ENCODE measurements at places on chromosomes 16 and 17. TPM values are rescaled to one million over a fixed set of nuclear protein-coding genes. Genes with fewer than 3 reads are reported as not detected.

DNA sequence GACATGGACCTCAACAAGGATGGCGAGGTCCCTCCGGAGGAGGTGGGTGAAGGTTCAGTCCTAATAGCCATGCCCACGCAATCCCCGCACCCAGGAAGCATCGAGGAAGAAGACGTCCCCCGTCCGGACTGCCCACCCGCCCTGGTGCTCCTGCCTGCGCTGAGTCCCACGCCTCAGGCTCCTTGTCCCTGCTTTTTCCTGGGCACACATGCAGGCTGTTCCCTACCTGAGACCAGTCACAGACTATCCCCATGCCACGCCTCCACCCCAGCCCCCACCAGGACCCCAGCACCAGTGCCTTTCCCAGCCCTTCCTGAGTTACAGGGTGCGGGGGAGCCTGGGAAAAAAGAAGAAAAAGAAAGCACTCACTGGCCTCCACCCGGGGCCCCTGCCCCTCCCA is 9.0 kb downstream of the FKBP10 start:
- peaks cover 9% of the 10 kb centered on the region for H3K36me3 ChIP-seq
- H3K27ac ChIP-seq, result no peak overlapping the region
- no peaks in the 10 kb centered on the region for H3K27me3 ChIP-seq
- no peaks in the 10 kb centered on the region for H3K4me1 ChIP-seq
- DNase-seq, result no peak

DNA sequence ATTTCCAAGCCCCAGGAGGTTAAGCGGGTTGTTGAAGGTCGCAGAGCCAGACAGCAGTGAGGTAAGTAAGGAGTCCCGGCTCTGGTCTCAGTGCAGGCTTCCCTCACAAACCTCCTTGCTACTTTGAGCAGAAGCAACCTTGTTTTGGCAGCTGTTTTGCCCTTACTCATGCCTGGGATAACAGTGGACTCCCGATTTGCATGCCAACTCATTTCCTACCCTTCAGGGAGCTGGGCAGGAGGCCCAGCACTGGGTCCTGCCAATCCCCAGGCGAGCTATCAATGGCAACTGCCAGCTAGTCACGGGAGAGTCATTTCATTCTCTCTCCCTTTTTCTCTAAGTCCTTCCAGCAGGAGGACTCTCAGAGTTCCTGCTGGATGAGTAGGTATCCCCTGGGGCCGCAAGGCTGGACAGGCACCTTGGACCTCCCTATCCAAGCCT is 72.0 kb upstream of the KSR1 start:
- H3K27me3 ChIP-seq, result no peaks in the 10 kb centered on the region
- H3K4me1 ChIP-seq, result no peaks in the 10 kb centered on the region
- DNase-seq, result no peak
- no peak overlapping the region for H3K27ac ChIP-seq

SMIM5 gene
- total RNA-seq, result 0.25 TPM

TERB1 gene
- not detected for total RNA-seq

- no peak for DNase-seq
- no peak overlapping the region for H3K4me3 ChIP-seq
- H3K36me3 ChIP-seq, result no peaks in the 10 kb centered on the region
- no peaks in the 10 kb centered on the region for H3K27me3 ChIP-seq
Observed at GRCh38 chr17:27105636-27106035, 188.3 kb upstream of the WSB1 start.

GRCh38 chr16:57127836-57128235 is 35.5 kb downstream of the CPNE2 start:
- no peak overlapping the region for H3K4me3 ChIP-seq
- H3K4me1 ChIP-seq, result no peaks in the 10 kb centered on the region
- H3K27me3 ChIP-seq, result no peaks in the 10 kb centered on the region
- H3K27ac ChIP-seq, result no peak overlapping the region

FOXC2 gene
- total RNA-seq, result 0.09 TPM

DNA sequence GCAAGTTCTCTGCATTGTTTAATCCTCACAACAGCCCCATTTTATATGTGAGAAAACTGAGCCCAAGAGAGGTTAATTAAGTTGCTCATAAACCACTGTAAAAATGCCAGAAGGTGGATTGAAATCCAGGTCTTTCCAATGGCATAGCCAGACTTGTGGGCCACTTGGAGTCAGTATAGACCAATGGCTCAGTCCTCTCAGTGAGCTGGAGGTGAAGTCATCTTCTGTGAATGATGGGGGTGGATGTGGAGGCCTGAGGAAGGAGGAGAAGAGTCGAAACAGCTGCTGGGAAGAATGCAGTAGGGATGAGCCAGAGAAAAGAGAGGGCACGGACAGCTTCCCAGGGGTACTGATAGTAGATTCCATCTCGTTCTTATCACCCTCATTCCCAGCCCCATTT is 213.4 kb downstream of the SOX9 start:
- H3K4me3 ChIP-seq, result no peak overlapping the region
- H3K27me3 ChIP-seq, result no peaks in the 10 kb centered on the region
- no peaks in the 10 kb centered on the region for H3K36me3 ChIP-seq
- no peak for DNase-seq
- H3K27ac ChIP-seq, result no peak overlapping the region

SECTM1 gene
- 3.6 TPM for total RNA-seq

DNA sequence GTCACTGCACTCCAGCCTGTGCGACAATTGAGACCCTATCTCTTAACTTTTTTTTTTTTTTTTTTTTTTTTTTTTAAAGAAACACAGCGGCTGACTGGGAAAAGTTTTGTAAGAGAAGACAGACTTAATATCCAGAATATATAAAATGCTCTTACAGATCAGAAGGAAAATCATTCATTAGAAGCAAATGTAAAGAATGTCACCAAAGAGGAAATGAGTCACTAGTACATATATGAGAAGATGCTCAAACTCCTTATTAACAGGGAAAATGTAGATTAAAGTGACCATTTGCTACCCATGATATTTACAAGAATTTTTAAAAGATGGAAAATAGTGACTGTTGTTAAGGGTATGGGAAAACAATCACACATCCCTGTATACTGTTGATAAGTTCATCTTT is 48.9 kb downstream of the RABEP1 start:
- peaks cover 12% of the 10 kb centered on the region for H3K36me3 ChIP-seq
- no peaks in the 10 kb centered on the region for H3K27me3 ChIP-seq
- H3K4me3 ChIP-seq, result no peak overlapping the region

- H3K27ac ChIP-seq, result no peak overlapping the region
- H3K36me3 ChIP-seq, result no peaks in the 10 kb centered on the region
- H3K4me1 ChIP-seq, result no peaks in the 10 kb centered on the region
- H3K4me3 ChIP-seq, result no peak overlapping the region
- no peaks in the 10 kb centered on the region for H3K27me3 ChIP-seq
Observed at GRCh38 chr16:57743458-57743857, 7.9 kb downstream of the KATNB1 start.

- H3K4me3 ChIP-seq, result no peak overlapping the region
- no peaks in the 10 kb centered on the region for H3K36me3 ChIP-seq
- no peak for DNase-seq
- no peaks in the 10 kb centered on the region for H3K4me1 ChIP-seq
- H3K27me3 ChIP-seq, result no peaks in the 10 kb centered on the region
- H3K27ac ChIP-seq, result no peak overlapping the region
Observed at GRCh38 chr16:7550096-7550495, 217.5 kb downstream of the RBFOX1 start.

GRCh38 chr17:40532520-40533253 is 31.3 kb upstream of the TNS4 start:
- H3K27ac ChIP-seq, result no peak overlapping the region
- H3K4me1 ChIP-seq, result peaks cover 18% of the 10 kb centered on the region
- H3K4me3 ChIP-seq, result no peak overlapping the region
- no peaks in the 10 kb centered on the region for H3K36me3 ChIP-seq

KRTAP1-5 gene
- not detected for total RNA-seq

DNA sequence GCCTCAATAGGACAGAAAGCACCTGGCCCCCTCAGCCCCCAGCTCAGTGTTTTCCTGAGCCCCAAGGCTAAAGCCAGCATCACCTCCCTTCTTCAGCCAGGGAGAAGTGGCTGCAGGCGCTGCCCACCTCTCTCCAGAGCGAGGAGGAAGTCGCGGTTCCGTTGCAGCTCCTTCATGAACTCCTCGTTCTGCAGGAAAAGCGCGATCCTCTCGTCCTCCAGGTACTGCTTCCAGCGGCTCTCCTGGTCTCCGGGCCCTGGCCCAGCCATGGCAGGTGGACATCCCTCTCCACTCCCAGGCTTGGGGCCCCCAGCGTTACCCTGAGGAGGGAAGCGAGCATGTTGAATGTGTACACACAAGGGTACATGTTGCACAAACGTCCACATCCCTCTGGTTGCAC is 22.7 kb upstream of the MRPS23 start:
- no peak for DNase-seq
- peaks cover 6% of the 10 kb centered on the region for H3K4me1 ChIP-seq
- H3K4me3 ChIP-seq, result no peak overlapping the region
- no peaks in the 10 kb centered on the region for H3K27me3 ChIP-seq
- no peak overlapping the region for H3K27ac ChIP-seq

Measured in liver (tissue), 10 donors.